NCI-H774 (cell line): ENCODE measurements at places on chromosomes 12 and 14.

- no peak for DNase-seq
Measured at GRCh38 chr12:31217356-31218130, 108.4 kb downstream of the SINHCAF start.

GRCh38 chr12:29534935-29535334 lies 37.4 kb upstream of the OVCH1 start:
- DNase-seq: no peak

DNA sequence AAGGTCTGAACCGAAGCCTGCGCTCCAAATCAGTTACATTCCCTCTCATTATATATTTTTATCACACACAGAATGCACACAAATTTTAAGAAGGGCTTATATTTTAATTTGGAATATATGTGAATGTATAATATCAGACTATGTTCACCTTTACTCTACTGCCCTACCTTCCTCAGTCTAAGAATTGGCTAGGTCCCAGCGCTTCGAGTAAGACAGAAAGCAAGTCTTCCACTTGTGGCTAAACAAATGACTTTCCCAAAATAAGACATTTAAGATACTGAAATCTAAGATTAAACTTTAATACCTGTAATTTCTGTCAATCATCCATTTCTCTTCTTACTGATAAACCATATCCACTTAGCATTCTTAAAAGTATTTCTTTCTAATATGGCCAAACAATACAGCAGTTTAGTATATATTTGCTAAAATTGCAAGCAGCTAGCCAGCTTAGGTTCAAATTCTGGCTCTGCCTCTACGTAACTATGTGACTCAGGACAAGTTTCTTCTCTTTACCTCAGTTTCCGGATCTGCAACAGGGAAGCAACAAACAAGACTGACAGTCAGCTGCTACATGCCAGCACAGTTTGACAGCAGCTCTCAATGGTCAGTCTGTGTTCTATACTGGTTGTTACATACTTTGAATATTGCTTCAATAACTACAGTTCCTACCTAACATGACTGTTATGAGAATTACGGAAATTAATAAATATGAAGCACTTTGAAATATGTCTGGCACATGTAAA lies 2.0 kb downstream of the INTS13 start:
- no peak for DNase-seq

DNA sequence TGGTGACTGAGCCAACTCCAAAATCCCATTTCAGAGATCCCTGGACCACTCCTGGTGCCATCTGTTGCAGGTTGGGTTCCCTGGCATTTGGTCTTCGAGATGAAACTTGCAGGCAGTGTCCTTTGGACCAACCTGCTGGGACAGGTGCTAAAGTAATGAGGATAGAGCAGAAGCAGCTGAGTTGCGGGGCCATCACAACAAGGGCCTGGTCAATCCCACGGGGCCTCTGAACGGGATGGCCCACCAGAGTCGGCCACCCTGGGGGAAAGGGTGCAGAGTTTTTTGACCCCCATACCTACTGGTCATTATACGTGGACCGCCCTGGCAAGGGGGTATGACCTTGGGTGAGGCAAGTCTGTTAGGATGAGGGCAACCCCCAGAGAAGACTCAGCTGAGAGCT lies 39.3 kb downstream of the DLK1 start:
- DNase-seq: no peak

- DNase-seq: no peak
Measured at GRCh38 chr14:66242001-66242400, 244.2 kb upstream of the CCDC196 start.

GRCh38 chr12:97167598-97167997 lies 260.5 kb downstream of the NEDD1 start:
- DNase-seq: no peak
